CD4-positive, alpha-beta T cell treated with Interleukin-10 for 1 hour (primary cell): ENCODE measurements at places on chromosomes 6 and 20.

- no peak for DNase-seq
These were observed 9.0 kb downstream of the BRD2 start for GRCh38 chr6:32977272-32977952.

DNA sequence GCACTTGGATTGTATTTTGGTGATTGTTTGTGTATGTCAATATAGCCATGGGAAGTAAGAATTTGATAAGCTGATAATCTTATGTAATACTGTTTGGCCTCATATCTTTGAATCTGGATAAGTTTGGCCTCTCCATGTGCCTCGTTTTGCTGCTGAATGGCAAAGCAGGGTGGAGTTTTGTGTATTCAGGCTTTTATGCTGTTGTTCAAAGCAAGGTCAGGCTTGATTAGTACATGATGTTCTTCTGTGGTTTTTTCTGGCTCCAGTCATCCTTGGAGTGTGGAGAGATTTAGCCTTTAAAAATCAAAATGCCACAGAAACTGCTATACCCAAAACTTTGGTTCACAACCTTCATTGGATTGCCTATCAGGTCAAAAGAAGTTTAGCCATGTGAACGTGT, 728.9 kb upstream of the GJE1 start:
- no peak for DNase-seq

- DNase-seq = no peak
These were observed 105.1 kb downstream of the MKKS start for GRCh38 chr20:10328897-10329255.

DNA sequence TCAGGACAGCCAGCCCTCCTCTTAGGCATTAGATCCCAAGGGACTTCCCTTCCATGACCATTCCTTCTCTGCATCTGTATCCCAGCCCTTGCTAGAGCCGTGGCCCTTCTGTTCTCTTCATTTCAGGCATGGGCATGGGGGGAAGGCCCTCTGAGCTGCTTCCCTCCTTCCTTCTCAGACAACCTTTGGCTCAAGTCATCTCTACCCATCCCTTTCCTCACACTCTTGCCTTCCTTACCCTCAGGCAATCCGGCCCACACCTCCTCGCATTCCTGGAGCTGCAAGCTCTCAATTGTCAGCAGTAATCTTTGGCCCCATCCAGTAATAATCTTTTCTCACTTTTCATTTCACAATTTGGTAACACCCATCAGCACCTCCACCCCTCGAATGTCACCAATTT, 426.9 kb upstream of the JARID2 start:
- DNase-seq = no peak

- no peak for DNase-seq
These were observed 187.3 kb downstream of the GPX5 start for GRCh38 chr6:28712982-28713381.

- DNase-seq = no peak
These were observed 19.4 kb downstream of the MAP3K5 start for GRCh38 chr6:136772685-136773472.

GRCh38 chr20:13231031-13231752, 10.1 kb downstream of the ISM1 start:
- DNase-seq = peak; percentile 86

DNA sequence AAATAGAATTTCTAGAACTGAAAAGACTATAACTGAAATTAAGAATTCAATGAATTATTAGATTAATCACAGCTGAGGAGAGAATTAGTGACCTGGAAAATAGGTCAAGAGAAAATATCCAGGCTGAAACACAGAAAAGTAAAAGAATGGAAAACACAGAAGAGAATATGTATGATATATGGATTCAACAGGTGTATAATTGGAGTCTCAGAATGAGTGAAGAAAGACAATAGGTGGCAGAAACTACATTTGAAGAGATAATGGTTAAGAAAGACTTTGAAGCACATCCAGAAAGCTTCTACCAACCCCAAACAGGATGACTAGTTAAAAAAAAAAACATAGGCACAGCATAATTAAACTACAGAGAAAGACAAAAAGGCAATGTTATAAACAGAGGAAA, 196.2 kb upstream of the ASCC3 start:
- no peak for DNase-seq

DNA sequence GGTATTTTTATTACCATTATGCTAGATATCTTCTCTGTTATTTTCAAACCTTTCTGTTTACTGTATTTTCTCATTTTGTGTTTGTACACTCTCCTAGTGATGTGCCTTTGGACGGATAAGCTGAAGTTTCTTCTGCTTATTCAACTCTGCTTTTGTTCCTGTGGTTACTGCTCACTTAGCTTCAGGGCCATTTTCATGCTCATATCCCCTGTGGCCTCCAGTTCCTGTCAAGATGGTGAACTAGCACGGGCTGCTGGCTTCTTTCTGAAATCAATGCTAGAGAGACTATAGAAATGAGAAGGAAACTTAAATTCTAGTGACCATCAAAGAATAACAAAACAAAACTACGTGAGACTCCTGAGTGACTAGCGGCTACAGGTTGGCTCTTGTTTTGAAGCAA, 6.8 kb upstream of the CST8 start:
- DNase-seq = no peak

DNA sequence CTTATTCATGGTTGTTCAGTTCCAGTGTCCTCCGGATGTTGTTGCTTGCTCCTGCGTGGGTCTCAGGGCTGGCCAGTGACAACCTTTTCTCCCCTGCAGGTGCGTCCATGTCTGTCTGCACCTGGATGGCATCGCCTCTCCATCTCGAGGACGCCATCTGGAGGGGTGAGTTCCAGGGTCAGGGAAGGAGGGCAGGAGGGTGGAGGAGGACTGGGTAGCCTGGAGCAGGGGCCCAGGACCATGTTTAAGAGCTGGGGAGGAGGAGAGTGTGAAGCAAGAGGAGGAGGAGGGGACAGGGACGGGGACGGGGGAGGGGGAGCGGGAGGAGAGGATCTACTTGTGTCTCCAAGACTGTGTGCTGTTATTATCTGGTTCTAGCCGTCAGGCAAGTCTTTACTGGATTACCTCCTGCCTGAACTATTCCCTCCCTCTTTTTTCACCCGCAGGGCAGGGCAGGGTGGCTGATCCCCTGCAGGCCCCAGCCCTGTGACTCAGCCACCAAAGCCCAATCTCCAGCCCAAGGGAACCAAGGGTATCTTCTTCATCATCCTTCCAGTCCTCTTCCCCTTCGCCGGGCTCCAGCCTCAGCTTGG, 32.2 kb upstream of the TULP1 start:
- no peak for DNase-seq

DNA sequence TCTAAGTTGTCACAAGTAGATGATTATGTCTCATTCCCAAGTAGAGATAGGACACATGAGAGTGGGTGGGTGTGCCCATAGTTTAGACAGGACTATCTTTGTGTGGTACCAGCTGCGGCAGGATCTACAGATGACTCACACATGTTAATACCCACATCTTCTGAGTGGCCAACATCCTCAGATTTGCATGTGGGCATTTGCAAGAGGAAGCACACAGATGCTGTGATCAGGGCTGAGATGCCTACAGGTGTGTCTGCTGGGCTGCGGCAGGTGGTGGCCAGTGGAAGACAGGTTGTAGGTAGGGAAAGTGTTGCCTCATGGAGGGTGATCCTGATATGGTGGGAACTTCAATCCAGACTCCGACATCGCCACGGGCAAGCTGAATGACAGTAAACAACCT, 50.8 kb downstream of the UTRN start:
- peak; percentile 49 for DNase-seq

DNA sequence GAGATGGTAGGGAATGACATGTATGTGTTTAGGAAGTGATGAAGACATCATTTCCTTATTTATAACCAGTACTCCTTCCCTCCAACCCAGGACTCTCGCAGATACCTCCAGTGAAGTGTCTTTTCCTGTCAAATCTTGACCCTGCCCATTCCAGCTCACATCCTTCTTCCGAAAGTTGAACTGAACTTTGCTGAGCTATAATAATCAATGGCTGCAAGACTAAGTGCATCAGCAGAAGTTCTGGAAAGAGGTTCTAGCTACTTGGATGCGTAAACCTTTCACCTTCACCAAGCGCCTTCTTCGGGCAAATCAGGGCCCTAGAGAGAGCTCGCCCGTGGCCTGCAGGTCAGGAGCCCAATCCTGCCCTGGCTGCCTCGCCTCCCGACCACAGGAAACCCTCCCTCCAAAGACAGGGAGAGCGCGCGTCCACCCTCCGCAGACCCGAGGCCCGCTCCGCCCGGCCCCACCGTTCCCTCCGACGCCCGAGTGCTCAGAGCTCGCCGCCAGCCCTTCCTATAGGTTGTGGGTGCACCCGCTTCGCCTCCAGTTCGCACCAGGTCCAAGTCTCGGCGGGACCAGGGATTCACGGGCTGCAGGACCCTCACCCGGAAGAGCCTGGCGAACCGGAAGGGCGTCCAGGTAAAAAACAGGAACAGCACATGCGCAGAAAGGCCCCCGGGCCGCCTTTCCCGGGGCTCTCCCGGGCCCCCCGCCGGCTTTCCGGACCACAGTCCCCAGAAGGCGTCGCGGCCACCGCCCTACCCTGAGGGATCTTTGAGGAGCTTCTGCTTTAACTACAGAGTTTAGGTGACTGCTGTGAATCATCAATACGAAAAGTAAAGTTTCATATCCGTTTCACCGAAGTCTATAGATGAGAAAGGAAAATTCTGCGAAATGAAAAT, at the start of gene ZNF334:
Gene ZNF334, minus strand, starts transcription at position 617 of the 902 bp plus-strand sequence. CDS start 1,457 bp downstream, outside the sequence.
- DNase-seq = no peak

- DNase-seq = peak; percentile 6
These were observed 628.8 kb upstream of the MAN1A1 start for GRCh38 chr6:119978274-119978889.

DNA sequence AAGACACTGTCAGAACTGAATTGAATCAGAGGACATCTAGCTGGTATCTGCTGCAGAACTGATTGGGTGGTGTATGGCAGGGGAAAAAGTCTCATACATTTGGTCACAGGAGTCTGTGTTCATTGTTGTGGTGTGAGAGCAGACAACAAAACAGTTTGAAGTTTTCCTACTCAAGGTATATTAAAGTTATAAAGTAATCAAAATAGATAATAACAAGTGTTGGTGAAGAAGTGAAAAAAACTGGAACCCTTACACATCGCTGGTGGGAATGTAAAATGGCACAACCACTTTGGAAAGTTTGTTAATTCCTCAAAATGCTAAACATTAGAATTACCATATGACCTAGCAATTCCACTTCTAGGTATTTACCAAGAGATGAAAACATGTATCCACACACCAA, 24.7 kb downstream of the SRPK1 start:
- no peak for DNase-seq

GRCh38 chr6:16383607-16384206, 145.3 kb downstream of the GMPR start:
- no peak for DNase-seq

- no peak for DNase-seq
These were observed 137.3 kb downstream of the FOXC1 start for GRCh38 chr6:1747003-1747402.

DNA sequence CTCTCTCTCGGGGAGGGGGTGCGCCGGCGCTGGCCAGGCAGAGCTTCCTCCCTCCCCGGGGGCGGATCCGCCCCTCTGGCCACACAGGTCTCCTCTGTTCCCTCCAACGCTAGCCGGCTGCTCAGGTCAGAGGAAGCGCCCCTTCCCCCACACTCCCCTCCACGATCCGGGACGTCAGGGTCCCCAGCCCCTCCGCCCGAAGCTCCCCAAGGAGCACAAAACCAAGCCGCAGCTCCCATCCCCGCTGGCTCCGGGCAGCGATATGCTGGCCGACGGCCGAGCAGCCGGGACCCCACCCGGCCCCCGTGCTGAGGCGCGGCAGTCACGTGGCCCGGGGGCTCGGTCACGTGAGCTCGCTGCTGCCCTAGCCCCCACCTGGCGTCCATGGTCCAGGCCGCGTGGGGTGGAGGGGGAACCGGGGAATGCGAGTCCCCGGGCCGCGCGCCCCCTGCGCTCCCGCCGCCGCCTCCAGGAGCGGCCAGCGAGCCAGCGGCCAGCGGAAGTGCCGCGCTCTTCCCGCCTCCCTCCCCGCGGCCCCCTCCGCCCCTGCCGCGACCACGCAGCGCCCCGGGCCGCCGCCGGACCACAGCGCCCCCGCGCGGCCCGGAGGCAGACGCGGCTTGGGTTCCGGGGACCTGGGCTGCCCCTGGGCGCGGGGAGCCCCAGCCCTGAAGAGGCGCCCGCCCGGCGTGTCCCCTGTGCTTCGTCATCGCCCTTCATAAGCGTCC, at the start of gene SLC35B2:
Gene SLC35B2, minus strand, starts transcription at position 504 of the 728 bp plus-strand sequence. Its CDS starts 118 bp downstream, at position 386.
- DNase-seq = peak; percentile 80

- DNase-seq = no peak
These were observed 194.2 kb downstream of the PRL start for GRCh38 chr6:22102671-22103070.

GRCh38 chr6:63745784-63746183, 110.2 kb downstream of the PHF3 start:
- no peak for DNase-seq

DNA sequence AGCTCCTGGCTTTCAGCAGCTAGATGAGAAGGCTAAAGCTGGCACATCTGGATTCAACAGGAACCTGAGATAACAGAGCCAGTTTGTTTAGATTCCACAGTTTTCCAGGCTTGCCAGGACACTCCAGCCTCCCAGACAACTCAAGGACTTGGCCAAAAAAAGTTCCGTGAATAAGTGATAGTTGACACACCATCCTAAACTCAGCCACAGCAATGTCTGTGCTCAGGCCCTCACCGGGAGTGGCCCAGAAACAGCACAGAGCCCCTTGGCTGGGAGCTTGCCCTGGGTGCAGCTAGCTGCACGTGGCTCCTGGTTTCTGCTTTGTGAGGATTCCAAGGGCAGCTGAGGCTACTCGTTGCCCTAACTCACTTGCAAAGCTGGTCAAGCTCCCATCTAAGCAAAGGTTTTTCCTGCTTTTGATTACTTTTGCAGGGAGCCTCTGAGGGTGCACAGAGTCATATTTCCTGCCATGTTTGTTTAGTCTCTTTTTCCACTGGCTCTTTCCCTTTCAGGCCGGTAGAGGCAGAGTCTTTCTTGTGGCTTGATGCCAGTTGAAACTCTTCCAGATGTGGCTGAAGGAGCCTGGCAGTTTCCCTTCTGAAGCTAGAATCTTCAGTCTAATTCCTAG, 118.3 kb upstream of the ECI2 start:
- no peak for DNase-seq

GRCh38 chr6:16731478-16732051, 29.7 kb downstream of the ATXN1 start:
- DNase-seq = peak; percentile 63

GRCh38 chr20:40868551-40869217, 159.9 kb upstream of the TOP1 start:
- DNase-seq = no peak

DNA sequence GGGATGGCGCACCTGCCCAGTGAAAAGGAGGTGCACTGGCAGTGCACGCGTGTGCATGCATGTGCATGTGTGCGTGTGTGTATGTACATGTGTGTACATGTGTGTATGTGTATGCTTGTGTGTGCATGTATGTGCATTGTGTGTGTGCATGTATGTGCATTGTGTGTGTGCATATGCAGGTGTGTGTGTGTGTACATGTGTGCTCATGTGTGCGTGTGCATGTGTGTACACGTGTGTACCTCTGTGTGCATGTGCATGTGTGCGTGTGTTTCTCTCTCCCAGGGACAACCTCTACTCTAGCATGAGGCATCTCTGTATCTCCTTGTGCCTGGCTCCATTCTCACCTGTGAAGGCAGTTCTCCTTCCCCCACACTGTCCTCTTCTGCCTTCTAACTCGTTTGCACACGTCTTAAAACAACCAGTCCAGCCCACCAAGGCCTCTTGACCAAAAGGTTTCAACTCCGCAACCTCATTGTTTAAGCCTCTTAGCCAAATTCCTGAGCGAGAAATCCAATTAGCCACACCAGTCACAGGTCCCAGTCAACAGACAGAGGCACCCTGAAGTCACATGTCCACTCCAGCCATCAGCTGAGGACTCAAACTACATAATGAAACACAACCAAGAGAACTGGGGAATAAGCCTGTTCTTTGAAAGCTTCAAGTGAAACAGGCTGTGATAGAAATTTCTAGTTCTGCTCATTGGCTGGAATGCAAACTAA, 103.5 kb upstream of the PTPRT start:
- DNase-seq = no peak

- no peak for DNase-seq
These were observed 287.3 kb upstream of the TSHZ2 start for GRCh38 chr20:52684905-52685304.
